ENCODE measurements at places on chromosomes 11 and 22.
A peak's percentile ranks its signal among the peaks of the same experiment; 100 is the strongest.

GRCh38 chr22:33035272-33035863, 22.8 kb downstream of the SYN3 start:
- no peak overlapping the region for H3K27ac ChIP-seq
- H3K4me1 ChIP-seq, result no peaks in the 10 kb centered on the region
- no peak overlapping the region for H3K4me3 ChIP-seq
- no peak for DNase-seq
- no peaks in the 10 kb centered on the region for H3K27me3 ChIP-seq

- H3K4me3 ChIP-seq, result no peak overlapping the region
- no peaks in the 10 kb centered on the region for H3K27me3 ChIP-seq
- DNase-seq, result no peak
- H3K36me3 ChIP-seq, result no peaks in the 10 kb centered on the region
- H3K27ac ChIP-seq, result no peak overlapping the region
Observed at GRCh38 chr22:32354360-32355351, 3.0 kb upstream of the RFPL3 start.

DNA sequence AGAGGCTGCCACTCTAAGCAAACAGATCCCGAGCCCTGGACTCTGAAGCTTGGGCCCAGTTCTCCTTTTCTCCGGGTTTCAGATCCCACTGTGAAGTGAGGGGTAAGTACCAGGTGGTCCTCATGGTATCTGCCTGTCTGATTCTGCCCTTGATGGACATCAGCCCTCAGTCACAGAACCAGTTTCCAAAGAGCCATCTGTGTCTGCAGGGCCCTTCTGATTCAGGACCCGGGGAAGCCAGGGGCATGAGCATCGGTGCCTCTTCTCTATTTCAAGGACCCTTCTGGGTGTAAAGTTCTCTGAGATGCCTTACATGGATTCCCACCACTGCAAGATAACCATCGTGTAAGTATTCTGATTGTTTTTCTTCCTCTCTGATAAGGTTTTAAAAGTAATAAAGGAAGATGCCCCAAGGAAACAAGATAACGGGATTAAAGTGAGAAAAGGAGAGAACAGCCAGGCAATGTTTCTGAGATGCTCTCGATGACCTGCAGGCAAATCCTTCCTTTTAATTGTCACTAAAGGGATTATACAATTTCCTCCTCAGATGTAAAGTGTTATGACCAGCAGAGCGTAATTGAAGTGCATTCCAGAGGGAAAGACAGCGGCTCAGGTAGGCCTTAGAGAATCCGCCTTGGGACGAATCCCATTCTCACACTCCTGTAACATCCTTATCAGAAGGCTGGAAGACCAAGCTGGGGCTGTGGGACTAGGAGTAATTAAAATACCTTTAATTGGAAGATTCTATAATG, 924.3 kb downstream of the TBC1D22A start:
- no peaks in the 10 kb centered on the region for H3K36me3 ChIP-seq
- no peaks in the 10 kb centered on the region for H3K4me1 ChIP-seq
- H3K27me3 ChIP-seq, result peaks cover 21% of the 10 kb centered on the region
- no peak for DNase-seq
- no peak overlapping the region for H3K27ac ChIP-seq

DNA sequence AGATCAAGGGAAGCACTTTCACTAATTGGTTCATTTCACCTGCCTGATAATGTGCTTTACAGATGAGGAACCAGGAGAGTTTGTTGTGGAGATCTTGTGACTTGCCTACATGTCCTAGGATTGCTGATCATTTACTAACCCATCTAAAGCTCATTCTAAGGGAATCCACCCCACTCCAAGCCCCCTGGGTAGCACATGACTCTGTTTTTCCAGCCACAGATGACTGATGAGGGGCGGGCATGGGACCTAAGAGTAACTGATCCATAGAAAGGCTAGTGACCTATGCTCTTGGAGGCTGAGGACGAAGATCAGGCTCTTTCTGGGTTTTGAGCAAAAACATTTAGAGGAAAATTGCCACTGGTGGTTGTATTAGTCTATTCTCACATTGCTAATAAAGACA, 378.1 kb downstream of the CADM1 start:
- no peaks in the 10 kb centered on the region for H3K36me3 ChIP-seq
- DNase-seq, result no peak
- H3K4me1 ChIP-seq, result no peaks in the 10 kb centered on the region
- no peak overlapping the region for H3K4me3 ChIP-seq
- no peak overlapping the region for H3K27ac ChIP-seq

DNA sequence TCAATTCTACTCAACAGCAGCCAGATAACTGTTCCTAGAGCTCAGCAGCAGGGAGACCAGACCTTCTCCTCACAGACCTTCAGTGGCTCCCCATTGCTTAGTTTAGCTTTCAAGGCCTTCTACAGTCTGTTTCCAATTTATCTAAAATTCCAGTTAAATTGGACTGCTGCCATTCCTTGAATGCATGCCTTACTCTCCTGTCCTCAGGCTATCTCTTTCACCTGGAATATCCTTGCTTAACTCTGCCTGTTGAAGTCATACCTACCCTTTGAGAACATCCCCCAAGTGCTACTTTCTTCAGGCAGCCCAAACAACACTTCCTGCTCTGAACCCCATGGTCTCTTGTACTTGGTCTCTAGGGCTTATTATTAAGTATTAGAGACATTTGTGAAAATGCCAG, 120.7 kb upstream of the TENM4 start:
- H3K27ac ChIP-seq, result no peak overlapping the region
- no peak for DNase-seq
- no peaks in the 10 kb centered on the region for H3K4me1 ChIP-seq
- H3K27me3 ChIP-seq, result no peaks in the 10 kb centered on the region
- no peak overlapping the region for H3K4me3 ChIP-seq

DNA sequence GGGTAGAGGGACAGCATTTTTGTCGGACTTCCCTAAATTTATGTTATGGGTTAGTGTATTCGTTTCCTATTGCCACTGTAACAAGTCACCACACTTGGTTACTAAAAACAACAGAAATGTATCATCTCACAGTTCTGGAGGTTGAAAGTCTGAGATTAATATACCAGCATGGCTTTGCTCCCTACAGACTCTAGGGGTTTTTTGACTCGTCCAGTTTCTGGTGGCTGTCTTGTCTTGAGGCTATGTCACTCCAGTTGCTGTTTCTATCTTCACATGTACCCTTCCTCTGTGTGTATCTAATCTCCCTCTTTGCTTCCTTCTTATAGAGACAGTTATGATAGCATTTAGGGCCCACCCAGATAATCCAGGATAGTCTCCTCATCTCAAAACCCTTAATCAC, 9.1 kb upstream of the CCDC179 start:
- no peaks in the 10 kb centered on the region for H3K36me3 ChIP-seq
- no peak overlapping the region for H3K4me3 ChIP-seq
- no peaks in the 10 kb centered on the region for H3K27me3 ChIP-seq
- no peaks in the 10 kb centered on the region for H3K4me1 ChIP-seq

DNA sequence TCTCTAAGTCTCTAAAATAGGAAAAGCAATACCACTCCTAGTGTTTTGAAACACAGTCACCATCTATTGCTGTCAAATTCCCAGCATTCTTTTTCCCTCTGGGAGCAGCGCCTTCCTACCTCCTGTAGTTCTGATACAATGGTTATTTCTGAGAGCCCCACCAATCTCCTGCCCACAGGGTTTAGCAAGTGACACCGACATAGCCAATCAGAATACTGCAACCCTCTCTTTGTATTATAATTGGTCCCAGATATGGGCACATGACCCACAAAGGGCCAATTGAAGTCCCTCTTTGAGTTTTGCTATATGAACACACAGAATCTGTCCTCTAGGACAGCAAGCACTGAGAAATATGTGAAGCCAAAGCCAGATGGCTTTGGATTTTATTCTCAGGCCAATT, 16.9 kb upstream of the ARHGAP42 start:
- H3K27ac ChIP-seq, result no peak overlapping the region
- no peaks in the 10 kb centered on the region for H3K4me1 ChIP-seq
- H3K4me3 ChIP-seq, result no peak overlapping the region
- no peaks in the 10 kb centered on the region for H3K36me3 ChIP-seq
- no peaks in the 10 kb centered on the region for H3K27me3 ChIP-seq

- no peaks in the 10 kb centered on the region for H3K27me3 ChIP-seq
- H3K36me3 ChIP-seq, result peaks cover 27% of the 10 kb centered on the region
- no peak for DNase-seq
- H3K4me1 ChIP-seq, result peaks cover 100% of the 10 kb centered on the region
- peak overlapping the region; percentile 58 for H3K4me3 ChIP-seq
Observed at GRCh38 chr11:67278135-67278938, 10.8 kb upstream of the ANKRD13D start.

DNA sequence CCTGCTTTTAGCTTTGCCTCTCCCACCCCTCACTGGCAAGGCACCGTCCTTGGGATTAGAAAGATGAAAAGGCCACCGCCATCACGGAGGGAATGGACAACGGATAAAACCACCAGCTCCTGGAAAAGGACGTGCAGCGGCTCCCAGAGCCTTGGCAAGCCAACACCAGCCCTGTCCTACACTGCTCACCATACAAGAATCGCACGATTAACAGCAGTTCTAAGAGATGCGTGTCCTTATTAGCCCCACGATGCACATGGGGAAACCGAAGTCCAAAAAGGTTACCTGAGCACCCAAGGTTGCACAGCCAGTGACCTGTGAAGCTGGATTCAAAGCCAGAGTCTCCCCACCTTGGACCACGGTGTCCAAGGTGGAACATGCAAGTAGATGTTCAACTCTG, 7.3 kb downstream of the YPEL1 start:
- H3K27me3 ChIP-seq, result no peaks in the 10 kb centered on the region
- no peak for DNase-seq
- H3K4me1 ChIP-seq, result no peaks in the 10 kb centered on the region
- H3K36me3 ChIP-seq, result no peaks in the 10 kb centered on the region
- H3K27ac ChIP-seq, result no peak overlapping the region

DNA sequence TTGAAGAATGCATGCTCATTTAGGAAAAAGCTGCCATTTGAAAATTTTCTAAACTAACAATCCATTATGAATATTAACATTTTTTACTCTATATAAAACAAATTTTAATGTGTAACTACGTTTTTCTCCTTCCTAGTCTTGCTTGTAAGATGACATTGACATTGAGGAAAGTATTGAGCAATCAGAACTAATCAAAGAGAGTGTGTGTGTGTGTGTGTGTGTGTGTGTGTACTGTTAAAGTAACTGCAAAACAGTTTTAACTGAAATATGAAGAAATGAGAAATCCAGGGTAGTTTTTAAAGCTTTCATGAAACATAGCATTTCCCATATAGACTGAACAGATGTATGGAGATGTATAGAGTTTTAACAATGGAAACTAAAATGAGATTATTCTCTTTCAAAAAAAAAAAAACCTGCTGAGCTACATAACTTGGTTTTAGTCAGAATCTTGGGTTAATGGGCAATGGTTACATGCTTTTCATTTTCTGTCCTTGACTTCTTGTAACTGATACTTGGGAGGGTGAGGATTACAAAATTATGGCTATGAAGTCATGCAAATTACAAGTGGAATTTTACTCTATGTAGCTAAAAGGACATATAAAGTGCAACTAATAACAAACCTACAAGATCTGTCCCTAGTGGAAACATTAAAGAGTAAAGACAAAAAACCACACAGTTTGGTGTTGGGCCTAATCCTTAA, 2.0 kb downstream of the PDGFD start:
- H3K27ac ChIP-seq, result no peak overlapping the region
- no peak for DNase-seq
- no peaks in the 10 kb centered on the region for H3K4me1 ChIP-seq

GRCh38 chr22:20646906-20647305, 127.0 kb upstream of the SERPIND1 start:
- H3K36me3 ChIP-seq, result no peaks in the 10 kb centered on the region
- peaks cover 13% of the 10 kb centered on the region for H3K27me3 ChIP-seq
- no peak for DNase-seq
- H3K27ac ChIP-seq, result no peak overlapping the region
- H3K4me3 ChIP-seq, result no peak overlapping the region

- no peaks in the 10 kb centered on the region for H3K4me1 ChIP-seq
- DNase-seq, result no peak
- no peaks in the 10 kb centered on the region for H3K36me3 ChIP-seq
- H3K27me3 ChIP-seq, result no peaks in the 10 kb centered on the region
- H3K27ac ChIP-seq, result no peak overlapping the region
Observed at GRCh38 chr11:68659158-68659921, 25.0 kb upstream of the GAL start.

GRCh38 chr22:44680481-44680894, 21.5 kb upstream of the PRR5 start:
- H3K27ac ChIP-seq, result no peak overlapping the region
- H3K36me3 ChIP-seq, result peaks cover 2% of the 10 kb centered on the region
- no peak for DNase-seq
- peaks cover 78% of the 10 kb centered on the region for H3K4me1 ChIP-seq
- no peaks in the 10 kb centered on the region for H3K27me3 ChIP-seq
- H3K4me3 ChIP-seq, result no peak overlapping the region

DNA sequence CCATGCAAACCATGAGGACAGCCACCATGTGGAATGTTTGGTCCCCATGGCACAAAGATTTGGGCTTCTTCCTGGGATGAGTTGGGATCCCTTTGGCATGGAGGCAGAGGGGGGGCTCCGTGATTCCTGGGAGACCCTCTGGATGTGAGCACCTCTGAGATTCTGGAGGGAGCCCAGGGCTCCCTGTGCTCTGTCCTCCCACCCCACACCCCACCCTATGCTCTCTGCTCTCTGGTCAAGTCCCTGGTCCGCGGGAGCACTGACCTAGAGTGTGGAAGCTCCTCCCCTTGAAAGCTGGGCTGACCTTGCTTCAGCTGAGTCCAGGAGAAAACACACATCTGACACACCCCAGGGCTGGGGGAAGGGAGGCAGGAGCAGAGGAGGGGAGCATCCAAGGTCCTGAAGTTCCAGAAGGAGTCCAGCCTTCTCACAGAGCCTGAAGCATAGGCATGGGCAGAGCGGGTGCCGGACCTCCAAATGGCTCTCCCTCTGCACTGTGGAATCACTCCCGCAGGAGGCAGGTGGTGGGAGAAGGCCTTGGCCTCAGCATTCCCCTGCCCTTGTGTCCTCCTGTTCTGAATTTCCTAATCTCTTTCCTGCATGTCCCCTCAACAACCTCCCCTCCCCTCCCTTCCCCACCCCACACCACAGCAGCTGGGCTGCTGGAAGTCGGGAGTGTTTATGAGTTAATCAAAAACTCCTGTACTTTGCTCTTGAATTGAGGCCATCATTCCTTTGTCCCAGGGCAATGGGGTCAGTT, 25.7 kb upstream of the OAF start:
- peaks cover 41% of the 10 kb centered on the region for H3K27me3 ChIP-seq
- no peak for DNase-seq
- no peaks in the 10 kb centered on the region for H3K4me1 ChIP-seq
- no peak overlapping the region for H3K4me3 ChIP-seq
- no peaks in the 10 kb centered on the region for H3K36me3 ChIP-seq

DNA sequence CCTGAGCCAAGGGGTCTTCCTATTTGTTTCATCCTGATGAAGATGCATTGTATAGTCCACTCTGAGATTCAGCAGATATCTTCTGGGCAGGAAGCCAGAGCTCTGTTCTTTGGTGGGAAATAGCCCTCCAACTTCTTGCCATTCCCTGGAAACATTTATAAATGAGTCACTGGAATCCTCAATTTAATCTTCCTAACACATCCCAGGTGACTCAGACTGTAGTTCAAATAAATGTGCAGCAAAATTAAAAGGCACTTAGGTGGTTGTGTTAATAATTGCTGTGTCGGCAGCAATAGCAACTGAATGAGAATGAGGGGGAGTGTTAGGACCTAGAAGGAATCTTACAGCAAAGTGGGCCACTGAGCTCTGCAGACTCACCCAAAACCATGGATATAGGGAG, 108.6 kb downstream of the INSC start:
- peaks cover 2% of the 10 kb centered on the region for H3K27me3 ChIP-seq
- H3K4me1 ChIP-seq, result no peaks in the 10 kb centered on the region
- H3K36me3 ChIP-seq, result no peaks in the 10 kb centered on the region
- H3K27ac ChIP-seq, result no peak overlapping the region

All from T-cell (primary cell).